ENCODE measurements at places on chromosomes 7 and 10.

DNA sequence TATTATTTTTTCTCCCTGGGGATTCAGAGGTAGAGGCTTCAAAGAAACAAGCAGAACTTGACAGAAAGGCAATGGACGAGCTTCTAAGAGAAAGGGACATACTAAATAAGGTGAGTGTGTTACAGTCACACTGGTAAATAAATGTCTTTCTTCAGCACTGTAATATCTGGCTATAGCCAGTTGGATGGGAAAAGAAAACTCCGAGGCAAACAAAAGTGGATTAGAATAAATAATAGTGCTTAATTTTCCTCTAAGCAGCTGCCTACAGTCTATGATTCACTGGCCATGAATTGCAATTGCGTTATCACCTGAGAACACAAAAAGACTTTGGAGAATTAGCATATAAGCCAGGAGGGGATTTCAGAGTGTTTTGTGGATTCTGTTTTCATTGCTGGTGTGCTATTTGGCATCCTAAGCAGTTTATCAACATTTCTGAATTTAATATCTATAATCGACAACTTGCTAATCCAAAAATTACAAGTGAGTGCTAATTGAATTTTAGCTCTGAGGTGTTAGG, 23.2 kb downstream of the CFAP58 start:
- no peak for DNase-seq

GRCh38 chr10:30829901-30830300, 200.3 kb upstream of the LYZL2 start:
- DNase-seq, result no peak

DNA sequence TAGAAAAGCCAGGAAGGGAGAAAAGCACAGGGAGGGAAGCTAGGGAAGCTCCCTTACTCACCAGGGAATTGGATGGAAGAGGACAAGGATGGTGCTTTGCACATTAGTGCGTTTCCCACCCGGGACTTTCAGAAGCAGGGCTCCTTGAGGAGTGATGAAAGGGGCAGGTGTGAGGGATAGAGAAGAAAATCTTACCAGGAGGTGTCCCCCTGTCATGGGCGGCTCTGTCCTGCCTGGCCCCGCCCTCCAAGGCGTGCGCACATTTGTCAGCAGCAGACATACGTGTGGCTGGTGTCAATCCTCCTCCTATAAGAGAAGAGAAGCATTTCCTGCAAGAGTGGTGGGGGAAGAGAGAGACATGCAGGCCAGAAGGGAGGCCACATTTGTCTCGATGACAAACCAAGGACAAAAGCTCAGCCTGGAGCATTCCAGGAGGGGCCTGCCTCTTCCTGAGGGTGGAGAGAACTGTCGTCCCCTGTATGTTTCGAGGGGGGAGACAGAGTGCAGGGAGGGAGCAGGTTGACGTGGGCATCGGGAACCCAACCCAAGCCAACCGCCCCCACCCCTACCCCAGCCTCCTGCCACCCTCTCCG, 47.4 kb upstream of the COMTD1 start:
- DNase-seq, result no peak

GRCh38 chr7:94547126-94547525, 37.5 kb downstream of the CASD1 start:
- DNase-seq, result no peak

- DNase-seq, result no peak
Measured at GRCh38 chr10:121566755-121567154, 31.5 kb downstream of the FGFR2 start.

- DNase-seq, result no peak
Measured at GRCh38 chr10:4688601-4689000, 137.4 kb upstream of the AKR1E2 start.

DNA sequence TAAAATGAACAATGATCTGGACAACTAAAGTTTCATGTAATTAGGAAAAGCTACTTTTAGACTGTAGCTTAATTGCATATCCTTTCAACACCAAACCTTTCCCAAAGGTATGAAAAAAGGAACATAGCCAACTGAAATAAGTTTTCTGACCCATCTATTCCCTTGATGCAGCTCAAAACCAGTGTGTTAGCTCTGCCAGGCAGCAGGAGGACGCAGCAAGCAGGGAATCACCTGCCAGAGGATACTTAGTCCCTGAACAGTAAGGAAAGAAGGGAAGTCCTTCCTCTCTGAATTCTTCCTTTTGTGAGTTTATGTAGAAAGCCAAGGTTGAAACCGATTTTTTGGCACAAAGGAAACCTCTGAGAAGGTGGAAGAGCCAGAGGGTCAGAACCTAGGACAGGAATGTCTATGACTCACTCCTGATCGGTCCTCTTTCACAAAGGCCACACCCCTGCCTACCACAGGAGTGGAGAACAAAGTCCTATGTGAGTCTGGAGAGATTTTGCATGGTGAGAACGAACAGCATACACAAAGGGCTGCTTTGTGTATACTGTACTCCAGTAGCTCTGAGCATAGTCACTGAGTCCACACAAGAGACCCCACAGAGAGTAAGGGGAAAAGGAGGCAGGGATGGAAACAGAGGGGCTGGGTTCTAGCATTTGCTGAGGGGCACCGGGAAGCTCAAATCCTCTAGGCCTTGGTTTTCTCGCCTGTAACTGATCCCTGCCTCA, 68.8 kb upstream of the GSDME start:
- no peak for DNase-seq

DNA sequence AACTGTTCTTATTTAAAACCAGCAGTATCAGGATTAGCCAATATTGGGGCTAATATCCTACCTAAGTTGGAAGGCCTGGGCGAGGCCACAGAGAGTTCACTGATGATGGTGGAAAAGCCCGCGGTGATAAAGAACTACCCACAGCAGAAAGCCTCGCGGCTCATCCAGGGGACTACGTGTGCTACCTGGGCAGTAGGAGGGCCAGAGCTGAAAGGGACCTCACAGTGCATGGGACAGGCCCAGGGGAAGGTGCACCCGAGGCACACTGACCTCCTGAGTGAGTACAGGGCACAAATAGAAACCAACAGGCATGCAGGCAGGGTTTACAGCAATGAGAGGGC, 1.4 kb downstream of the WDR86 start:
- DNase-seq, result no peak

- DNase-seq, result no peak
Measured at GRCh38 chr10:46235705-46236545, 50.9 kb upstream of the ANTXRL start.

DNA sequence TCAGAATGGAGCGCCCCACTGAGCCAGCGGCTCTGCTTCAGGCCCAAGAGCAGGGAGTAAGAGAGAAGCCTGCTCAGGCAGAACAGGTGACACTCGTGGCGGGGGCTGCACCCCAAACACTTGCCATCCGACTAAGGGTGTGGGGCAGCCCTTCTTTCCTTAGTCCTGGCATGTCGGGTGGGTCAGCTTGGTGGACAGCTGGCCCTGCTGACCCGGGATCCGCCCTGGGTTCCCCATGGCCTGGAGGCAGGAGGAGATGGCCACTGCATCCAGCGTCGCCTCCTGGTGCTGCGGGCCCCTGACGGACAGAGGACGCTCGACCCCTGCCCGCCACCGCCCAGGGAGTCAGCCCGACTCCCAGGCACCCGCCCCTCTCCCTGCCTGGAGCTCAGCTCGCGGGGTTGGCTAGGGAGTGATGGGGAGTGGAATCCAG, 1.2 kb upstream of the PAOX start:
- DNase-seq, result no peak

DNA sequence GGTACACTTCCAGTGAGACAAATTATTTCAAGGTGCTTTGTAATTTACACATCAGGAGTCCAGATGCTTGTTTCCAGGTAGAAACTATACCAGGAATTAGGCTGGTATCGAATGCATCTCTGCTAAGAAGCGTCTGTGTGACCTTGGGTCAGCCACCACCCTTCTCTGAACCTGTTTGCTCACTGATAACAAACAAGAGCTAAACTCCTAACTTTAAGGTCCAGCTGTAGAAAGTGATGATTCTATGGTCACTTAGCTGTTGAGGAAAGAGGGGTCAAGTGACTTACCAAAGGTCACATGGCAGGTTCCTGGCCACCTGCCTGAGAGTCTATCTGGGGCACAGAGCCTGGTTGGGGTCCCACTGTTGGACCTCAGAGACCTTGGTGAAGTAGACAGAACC, 95.4 kb downstream of the HIF1AN start:
- no peak for DNase-seq

GRCh38 chr10:49752584-49752983, 9.5 kb downstream of the OGDHL start:
- DNase-seq, result no peak

DNA sequence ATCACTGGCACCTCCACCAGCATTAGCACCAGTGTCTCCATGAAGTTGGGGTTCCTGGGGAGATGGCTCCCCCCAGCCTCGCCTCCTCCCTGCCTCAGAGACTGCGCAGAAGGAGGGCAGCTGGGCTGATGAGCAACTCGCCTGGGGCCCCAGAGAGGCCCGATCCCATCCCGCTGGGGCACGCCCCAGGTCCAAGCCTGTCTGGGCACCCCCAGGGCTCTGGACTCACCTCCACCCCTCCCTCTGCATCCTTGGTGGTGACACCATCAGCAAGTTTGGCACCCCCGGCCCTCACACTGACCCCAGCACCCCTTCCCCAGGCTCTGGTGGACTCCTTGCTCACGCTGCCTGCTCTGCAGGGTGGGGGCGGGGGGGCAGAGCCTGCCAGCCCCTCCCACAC, 89.5 kb downstream of the LHPP start:
- no peak for DNase-seq

- no peak for DNase-seq
Measured at GRCh38 chr7:69864822-69865221, 266.5 kb downstream of the AUTS2 start.

DNA sequence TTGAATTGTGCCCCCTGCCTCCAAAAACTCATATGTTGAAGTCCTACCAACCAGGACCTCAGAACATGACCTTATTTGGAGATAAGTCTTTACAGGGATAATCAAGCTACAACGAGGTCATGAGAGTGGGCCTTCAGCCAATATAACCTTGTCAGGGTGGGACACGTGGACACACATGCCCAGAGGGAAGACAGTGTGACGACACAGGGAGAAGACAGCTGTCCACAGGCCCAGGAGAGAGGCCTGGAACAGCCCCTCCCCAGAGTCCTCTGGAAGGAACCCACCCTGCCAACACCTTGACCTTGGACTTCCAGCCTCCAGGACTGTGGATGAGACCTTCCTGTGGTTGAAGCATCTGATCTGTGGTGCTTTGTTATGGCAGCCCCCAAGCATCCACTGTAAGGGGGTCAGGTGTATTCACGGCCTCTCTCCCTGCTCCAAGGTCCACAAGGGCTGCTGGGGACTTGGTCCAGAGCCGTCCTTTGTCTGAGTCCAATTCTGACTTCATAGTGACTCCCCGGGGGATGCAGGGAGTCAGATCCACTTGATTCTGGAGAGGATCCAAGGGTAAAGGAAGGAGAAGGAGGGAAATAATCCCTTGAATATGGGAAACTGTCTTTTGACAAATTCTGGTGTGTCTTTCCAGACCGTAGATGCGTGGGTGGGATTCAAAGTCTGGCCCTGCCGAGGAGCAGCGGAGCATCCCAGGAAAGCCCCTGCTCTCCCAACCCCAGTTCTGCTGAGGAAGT, 7.0 kb downstream of the CALML3 start:
- no peak for DNase-seq
